ENCODE measurements at places on chromosomes 4 and X.

- no peak for DNase-seq
Measured at GRCh38 chr4:140928880-140929279, 172.7 kb upstream of the TBC1D9 start.

DNA sequence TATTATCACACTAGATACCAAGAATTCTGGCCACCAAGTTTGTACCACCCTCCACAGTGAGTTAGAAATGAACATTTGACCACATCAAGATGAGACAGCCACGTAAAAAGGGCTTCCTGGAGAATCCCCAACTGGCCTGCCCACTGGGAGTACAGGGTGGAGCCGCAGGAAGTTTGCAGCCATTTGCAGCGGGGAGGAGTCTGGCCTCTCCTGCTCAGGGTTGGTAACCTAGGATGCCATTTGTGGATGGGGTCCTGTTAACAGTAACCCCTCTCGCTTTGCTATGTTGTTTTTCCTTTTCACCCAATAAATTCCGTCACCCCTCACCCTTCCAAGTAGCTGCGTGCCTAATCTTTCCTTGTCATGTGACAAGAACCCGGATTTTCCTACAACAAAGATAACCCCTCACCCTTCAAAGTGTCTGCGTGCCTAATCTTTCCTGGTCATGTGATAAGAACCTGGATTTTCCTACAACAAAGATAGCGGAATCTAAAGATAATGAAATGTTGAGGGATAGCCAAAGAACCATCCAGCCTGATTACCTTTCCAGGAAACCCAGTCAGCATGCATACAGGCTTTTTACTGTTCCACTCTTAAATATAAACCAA lies 245.4 kb downstream of the NAF1 start:
- no peak for DNase-seq

- DNase-seq, result peak; percentile 7
Measured at GRCh38 chr4:67886281-67886680, 2.5 kb upstream of the TMPRSS11D start.

DNA sequence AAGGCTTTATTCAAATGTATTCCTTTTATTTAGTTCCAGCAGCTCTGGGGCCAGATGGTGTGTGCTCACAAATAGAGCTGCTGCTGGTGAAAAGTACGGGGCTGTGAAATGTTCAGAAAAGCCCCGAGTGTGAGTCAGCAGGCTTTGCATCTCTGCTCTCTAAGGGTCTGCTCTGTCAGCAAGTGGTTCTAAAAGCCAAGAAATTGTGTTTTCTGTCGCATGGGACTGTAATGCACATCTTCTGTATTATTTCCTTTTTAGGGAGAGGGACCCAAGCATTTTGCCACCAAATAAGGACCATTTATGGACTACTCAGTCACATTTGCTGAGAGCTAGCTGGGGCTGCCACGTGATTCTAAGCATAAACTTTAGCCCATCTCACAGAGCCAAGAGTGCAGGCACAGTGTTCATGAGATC lies 82.9 kb upstream of the NHS start:
- no peak for DNase-seq

DNA sequence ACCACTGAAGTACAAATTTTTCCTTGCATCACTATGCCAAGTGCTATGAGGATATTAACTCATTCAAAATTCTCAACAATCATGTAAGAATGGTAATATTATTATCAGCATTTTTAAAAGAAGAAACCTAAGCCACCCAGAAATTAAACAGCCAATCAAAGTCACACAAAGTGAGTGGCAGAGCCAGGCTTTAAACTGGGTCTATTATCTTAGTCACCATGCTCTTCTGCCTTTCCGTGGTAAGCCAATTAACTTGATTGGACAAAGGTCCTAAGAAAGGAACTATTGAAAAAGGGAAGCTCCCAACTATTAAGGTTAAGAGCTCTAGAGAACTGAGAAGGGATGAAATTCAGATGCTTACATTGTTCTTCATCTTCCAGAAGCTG lies 111.5 kb downstream of the ASB9 start:
- no peak for DNase-seq

GRCh38 chrX:56000174-56000573 lies 232.0 kb upstream of the KLF8 start:
- no peak for DNase-seq

DNA sequence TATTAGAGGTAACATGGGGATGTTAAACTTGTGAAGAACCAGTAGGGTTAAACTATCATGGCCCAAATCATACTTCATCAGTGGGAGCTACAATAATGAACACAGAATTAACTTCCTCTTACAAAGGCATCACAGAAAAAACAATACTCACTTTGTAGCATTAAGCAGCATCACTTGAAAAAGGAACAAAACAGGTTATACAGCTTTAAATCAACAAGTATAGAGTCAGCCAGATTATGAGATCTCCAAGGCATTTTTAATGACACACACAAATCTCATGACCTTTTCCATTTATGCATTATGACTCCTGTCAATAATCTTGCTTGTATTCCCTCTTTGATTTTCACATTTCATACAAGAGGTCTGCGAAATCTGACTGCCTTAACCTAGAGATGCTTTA lies 18.3 kb downstream of the FBXL5 start:
- no peak for DNase-seq

DNA sequence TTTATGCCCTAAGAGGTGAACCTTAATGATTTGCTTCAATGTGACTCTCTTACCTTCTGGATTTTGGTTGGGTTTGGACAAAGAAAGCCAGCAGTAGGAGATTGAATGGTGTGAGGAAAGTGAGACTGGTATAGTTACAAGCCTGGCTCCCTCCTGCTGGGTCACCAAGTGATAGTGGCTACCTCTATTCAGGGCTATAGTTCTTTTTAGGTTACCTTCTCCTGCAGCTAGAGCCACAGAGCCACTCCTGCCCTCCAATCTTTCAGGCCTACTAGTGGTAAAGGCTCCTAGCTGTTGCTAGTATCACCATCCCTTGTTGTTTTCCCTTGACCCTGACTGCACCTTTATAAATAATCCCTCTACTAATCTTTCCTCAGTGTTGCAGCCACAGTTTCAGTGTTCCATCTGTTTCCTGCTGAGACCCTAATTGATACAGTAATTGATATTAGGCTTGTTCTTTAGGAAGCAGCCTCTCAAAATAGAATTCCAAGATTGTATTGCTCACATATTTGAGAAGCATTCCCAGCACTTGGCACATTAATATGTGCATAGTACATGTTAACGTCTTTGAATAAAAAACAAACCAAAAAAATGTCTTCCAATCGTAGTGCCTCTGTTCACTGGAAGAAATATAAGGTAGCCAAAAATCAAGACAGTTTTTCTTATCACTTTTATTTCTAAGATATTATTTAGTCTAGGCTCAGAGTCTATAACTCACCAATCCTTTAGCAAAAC lies 82.3 kb downstream of the SRPX start:
- DNase-seq, result no peak

DNA sequence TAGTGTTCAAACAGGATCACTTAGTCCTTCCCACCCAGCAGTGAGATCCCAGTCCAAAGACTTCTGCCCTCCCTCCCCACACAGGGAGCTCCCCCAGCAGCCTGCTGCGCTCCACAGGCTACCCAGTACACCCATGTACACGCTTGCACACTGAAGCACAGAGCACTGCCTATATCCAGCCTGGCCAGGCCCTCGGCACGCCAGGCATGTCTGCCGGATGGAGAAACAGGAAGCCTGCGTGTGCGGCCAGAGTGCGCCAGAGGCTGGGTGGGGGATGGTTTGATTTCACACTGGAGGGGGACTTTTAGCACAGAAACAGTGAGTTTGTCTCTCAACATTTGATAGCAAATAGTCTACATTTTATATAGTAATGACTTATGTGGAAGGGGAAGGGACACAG lies 833.5 kb upstream of the IGFBP7 start:
- DNase-seq, result peak; percentile 32

DNA sequence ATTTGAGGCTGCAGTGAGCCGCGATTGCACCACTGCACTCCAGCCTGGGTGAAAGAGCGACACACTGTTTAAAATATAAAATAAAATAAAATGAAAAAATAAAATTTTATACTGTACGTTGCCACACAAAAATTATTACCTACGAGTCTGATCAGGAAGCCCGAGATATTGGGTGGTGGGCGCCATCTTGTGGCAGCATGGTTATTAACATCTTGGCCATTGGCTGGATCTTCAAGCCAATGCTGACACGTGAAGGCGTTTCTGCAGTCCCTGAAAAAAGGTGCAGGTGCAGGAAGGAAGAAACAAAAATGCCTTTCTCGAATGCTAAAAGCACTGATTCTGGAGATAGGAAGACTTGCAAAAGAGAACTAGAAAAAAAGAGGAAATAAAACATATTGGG lies 4.9 kb upstream of the TLR8 start:
- DNase-seq, result peak; percentile 36

DNA sequence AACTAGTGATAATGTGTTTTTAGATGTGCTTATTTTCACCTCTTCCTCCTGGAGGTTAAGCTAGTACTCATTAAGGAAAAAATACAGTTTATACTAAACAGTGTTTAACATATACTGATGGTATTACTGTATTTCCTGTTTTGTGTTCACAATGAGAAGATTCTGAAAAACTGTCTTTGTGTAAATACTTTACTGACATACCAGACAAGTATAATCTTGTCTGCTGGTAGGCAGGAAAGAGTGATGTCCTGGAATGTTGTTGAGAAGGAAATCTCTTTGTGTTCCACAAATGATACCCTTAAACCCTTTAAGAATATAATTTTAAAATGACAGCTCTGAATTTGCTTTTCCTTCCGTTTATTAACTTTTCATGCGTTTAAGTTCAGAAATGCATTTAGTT lies 205.5 kb upstream of the NUDT6 start:
- DNase-seq, result no peak

- DNase-seq, result no peak
Measured at GRCh38 chrX:30613721-30614120, 36.2 kb upstream of the TASL start.

DNA sequence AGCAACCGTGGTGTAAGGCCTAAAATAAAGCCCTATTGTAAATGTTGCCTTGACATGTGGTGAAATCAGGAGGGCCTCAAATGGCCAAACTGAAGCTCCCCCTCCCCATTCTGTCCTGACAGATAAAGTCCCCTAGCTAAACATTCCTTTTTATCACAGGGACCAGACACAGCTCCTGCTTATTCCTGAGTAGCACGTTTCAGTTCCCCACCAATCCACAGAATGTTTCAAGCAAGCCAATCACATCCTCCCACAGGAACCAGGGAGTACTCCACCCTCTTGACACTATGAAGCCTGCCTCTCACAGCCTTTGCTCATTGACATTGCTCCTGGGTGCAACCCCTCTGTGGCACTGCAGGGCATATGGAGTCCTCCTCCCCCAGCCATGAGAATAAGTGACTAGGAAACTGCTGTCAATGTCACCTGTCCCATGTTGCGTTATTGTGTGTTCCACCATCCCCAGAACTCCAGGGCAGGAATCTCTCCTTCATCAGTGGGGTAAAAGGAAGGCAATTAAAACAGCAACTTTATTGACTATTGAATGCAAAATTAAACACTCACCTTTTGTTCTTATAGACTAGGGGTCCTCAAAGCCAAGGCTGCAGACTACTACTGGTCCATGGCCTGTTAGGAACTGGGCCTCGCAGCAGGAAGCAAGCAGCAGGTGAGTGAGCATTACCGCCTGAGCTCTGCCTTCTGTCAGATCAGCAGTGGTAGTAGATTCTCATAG lies 128.1 kb downstream of the COL25A1 start:
- DNase-seq, result no peak

DNA sequence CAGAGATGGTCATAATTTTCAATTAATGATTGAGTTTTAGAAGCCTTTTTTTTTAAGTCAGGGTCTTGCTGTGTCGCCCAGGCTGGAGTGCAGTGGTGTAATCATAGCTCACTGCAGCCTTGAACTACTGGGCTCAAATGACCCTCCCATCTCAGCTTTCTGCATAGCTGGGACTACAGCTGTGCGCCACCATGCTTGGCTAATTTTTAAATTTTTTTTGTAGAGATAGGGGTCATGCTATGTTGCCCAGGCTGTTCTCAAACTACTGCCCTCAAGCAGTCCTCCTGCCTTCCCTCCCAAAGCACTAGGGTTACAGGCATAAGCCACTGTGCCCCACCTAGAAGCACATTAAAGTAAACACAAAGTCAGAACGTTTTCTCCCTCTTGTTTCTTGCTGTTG lies 51.7 kb downstream of the HTT-AS start:
- DNase-seq, result no peak

DNA sequence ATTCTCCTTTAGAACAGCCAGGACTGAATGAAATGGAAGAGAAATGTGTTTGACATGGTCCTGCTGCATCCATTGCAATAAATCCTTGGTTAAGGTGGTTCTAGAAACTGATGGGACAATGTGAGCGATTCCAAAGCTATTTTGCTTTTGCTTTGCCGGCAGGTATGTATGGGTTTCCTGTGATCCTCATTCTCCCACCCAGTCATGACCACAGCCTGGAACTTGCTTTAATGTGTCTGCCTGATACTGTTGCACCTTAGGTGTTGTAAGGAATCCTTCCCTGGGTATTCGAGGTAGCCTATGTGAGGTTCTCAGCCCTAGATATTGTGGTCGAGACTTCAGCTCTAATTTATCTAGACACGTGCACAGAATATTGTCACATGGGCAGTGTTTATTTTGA lies 86.1 kb downstream of the ZNF518B start:
- DNase-seq, result no peak

DNA sequence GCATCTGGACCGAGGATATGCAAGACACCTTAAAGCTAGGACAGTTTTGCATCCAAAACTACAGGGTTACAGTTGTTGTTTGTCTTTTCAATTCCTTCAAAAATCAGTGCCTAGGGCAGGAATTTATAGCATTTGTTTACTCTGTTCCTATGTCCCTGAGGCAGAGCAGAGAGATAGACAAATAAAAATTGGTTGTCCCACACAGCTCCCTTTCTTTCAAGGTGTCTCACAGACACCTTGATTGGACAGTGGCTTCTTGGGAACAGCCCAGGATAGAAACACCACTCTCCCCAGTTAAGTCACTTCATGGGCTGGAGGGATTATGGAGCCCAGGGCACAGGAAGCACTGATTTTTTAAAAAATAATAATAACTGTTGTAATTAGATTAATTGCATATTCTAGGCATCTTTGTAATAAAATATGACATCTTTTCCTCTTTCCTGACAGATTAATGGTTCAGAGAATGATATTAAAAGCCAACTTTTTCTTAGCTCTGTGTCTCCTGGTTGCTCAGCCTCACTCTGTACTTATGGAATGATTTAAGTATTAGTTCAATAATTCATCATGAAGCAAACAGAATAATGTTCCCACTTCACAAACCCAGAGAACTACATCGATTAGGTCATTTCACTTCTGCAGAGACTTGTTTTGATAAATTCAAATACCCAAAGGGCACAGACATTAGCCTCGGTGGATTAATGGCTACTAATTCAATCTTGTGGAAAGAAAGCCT lies 8.2 kb downstream of the MAGEB17 start:
- DNase-seq, result no peak

- no peak for DNase-seq
Measured at GRCh38 chr4:2368746-2369437, 49.6 kb downstream of the ZFYVE28 start.

DNA sequence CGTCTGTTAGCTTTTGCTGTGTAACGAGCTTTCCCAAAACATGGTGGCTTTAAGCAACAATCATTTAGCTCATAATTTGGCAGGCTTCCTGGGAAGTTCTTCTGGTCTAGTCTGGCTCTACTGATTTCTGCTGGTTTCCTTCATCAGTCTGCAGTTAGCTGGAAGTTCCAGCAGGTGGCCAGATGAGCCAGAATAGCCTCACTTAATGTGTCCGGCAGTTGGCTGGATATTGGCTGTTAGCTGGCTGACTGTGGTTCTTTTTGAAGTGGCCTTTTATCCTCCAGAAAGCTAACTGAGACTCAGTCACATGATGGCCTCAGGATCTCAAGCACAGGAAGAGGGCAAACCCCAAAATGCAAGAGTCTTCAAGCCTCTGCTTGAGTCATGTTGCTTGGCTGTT lies 34.9 kb downstream of the FTHL17 start:
- DNase-seq, result peak; percentile 34

GRCh38 chr4:168538632-168539031 lies 41.8 kb downstream of the PALLD start:
- DNase-seq, result no peak
